ENCODE measurements at places on chromosomes 5 and 9. TPM values are rescaled to one million over a fixed set of nuclear protein-coding genes. Genes with fewer than 3 reads are reported as not detected.

ACOT12 gene
- total RNA-seq: not detected

GRCh38 chr5:76475385-76475784, 72.3 kb downstream of the IQGAP2 start:
- DNase-seq: peak; percentile 72

GRCh38 chr9:42388146-42388690, 204.8 kb downstream of the SPATA31A6 start:
- DNase-seq: peak; percentile 41

DNA sequence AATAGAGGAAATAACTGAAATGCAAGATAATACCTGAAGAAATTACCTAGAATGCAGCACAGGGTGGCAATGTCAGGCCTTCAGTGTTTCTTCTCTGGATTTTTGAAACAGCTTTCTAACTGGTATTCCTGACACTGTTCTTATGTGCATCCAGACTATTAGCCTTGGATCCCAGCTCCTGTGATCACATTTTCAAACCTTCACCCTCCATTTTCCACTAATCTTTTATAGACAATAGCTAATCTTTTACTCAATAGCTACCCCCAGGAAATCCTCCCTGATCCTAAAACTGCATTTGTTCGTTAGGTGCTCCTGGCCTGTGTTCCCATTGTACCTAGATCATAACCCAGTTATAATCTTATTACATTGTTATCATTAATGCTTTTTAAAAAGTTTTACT, 101.5 kb upstream of the DHFR start:
- no peak for DNase-seq

- no peak for DNase-seq
Measured at GRCh38 chr5:176381979-176382378, 6.4 kb downstream of the NOP16 start.

DNA sequence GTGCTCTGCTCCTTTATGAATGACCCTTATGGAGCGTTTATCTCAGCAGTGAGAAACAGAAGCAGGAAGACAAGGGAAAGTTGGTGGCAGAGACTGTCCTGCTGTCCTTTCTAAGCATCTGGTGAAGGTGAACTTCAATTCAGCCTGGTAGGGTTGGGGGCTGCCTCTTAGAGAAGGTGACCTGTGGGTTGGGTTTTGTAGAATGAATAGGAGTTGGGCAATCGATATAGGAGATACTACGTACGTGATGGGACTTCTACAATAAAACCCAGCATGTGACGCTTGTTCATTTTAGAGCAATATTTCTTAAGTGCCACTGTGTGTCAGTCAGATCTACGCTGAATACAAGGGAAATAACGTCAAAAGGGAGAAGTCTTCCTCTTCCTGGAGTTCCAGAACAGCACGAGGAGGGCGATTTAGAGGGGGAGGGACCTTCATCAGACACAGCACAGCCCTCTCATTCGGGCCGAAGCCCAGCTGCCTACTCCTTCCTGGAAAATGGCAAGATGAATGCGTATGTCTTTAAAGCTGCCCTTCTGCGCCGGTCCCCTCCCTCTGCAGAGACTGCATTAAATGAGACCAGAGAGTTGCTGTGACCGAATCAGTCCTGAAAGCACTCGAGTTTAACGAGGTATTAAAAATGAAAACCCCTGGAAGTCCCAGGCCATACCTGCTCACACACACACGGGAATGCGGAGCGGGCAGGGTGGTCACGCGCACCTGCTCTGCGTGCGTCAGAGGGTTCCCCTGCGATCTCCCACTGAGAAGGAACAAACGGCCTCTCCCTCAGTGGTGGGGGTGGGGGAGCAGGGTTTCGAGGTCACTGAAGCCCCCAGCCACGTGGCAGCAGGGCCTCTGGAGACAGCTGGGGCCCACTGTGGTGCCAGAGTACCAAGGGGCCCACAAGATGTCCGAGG, 85.3 kb upstream of the SARDH start:
- DNase-seq: no peak

DNA sequence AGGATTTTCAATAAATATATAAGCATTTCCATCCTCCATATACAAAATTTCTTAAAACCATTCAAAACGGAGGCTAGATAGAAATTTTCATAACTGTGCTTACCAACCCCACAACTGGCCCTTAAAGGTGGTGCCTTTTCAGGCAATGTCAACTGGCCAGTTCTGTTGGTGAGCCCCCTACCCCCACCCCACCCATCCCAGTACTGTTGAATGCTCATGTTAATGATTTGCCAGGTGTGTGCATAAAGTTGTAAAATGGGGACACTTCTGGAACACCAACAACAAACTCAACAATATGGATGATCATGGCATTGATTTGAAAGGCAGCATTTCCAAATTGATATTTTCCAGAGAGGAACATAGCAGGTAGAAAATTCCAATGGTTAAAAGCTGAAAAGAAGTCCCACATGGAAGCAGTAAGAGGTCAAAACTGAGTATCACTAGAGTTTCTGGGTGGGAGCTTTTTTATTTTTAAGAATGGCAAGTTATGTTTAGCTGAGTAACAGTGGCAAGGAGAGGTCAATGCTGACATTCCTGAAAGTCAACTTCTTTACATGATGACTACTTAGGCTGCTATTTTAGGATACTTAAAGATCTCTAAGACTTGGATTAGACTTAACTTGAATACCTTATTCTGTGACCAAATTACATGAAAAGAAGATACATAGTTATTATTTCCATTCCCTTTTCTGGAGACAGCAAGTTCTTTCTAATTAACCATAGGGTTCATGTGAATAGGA, 2.7 kb downstream of the LEAP2 start:
- no peak for DNase-seq
